ENCODE measurements at places on chromosomes 7 and 10.

DNA sequence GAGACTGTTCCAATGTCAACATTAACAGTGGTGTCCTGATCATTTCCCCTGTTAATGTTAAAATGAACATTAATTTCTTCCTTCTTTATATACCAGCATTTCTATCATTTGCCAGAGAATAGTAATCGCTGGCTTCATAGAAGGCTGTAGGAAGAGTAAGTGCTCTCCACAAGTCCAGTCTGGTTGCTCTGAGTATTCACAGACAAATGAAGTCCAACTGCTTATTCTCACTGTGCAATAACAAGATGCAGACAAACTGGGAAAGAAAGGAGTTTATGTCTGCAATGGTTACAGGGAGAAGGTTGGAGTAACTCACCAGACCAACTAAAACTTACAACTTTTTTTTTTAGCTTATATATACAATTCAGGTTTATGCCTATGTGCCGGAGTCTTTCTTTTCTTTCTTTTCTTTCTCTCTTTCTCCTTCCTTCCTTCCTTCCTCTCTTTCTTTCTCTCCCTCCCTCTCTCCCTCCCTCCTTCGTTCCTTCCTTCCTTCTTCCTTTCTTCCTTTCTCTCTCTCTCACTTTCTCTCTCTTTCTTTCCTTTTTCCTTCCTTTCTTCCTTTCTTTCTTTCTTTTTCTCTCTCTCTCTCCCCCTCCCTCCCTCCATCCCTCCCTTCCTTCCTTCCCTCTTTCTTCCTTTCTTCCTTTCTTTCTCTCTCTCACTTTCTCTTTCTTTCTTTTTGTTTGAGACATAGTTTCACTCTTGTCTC is 19.1 kb downstream of the CDC14C start:
- no peak for DNase-seq

DNA sequence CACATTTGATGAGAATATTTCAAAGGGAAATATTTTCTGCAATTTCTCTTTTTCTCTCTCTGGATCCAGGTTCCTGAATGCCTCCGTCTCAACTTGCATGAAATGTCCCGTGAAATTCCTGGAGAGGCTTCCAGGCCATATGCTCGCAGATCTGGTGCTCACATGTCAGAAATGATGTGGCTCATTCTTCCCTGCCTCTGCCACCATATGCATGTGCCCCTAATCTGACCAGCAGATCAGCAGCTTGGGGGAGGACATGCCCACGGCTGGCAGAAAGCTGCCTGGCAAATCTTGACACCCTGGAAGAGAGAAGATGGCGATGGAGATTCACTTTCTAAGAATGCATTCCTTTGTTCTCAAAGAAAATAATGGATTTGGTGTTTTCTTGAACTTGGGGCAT is 490.7 kb downstream of the RPS24 start:
- DNase-seq = no peak

GRCh38 chr10:12707461-12708185 is 293.9 kb downstream of the CCDC3 start:
- DNase-seq = no peak

DNA sequence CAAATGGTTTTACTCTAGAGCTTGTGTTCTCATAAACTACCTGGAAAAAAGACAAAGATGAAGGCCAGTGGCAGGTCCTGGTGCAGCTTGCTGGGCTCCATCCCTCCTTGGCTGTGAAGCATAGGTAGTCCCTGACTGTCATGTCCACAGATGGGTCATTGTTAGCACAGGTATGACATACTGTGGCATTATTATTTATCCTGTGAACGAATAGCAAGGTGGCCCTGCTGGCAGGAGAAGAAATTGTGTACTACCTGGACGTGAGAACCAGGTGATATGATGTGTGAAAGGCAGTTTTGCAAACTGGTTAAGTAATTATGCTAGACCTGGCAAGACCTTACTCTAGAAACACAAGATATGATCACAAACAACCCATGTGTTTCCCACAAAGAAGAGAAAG is 63.9 kb downstream of the CCDC71L start:
- no peak for DNase-seq

DNA sequence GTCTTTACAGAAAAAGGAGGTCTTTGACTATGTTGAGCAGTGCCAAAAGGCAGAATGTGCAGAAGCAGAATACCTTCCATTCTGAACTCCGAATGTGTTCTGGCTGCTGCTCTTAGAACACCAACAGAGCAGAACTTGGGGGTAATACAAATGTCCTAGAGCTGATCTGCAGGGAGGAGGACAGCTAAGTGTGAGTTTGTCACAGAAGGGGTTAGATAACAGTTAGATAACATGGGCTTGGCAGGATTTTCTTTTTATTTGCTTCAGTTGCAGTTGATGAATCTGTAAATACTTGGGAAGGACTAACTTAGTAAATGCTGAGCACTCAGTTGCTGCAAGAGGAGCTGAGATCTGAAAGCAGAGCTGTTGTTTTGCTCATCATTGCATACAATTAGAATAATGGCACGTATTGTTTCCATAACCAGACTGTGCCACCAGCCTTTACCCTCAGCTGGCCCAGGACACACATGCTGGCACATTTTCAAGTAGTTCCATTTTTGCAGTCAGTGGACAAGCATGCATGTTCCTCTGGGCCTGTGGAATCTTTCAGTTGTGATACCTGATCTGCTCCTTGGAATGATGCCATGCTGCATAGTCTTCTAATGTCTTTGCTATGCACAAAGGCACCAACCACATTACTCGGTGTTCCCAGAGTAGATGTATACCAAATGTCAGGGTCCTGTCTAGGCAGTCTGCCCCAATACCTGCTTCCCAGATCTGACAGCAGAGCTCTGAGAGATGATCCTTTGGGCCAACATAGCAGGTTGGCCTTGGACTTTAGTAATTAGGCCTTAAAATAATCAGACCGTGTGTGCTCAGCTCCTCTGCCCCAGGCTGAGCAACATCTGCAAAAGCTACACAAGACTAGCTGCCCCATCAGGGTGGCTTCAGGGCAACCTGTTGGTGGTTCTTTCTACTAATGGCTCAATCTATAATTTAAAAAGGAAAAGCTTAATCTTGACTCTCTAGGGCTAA is 55.7 kb downstream of the GSDME start:
- no peak for DNase-seq

GRCh38 chr10:81068460-81068859 is 530.8 kb downstream of the SH2D4B start:
- DNase-seq = no peak

GRCh38 chr7:132516042-132516840 is 60.0 kb downstream of the PLXNA4 start:
- no peak for DNase-seq

GRCh38 chr10:112959207-112959838 is 9.3 kb downstream of the TCF7L2 start:
- DNase-seq = no peak

GRCh38 chr7:157645539-157645938 is 308.7 kb downstream of the DNAJB6 start:
- DNase-seq = no peak

- DNase-seq = no peak
Measured at GRCh38 chr10:30542001-30542894, 87.3 kb downstream of the LYZL2 start.

DNA sequence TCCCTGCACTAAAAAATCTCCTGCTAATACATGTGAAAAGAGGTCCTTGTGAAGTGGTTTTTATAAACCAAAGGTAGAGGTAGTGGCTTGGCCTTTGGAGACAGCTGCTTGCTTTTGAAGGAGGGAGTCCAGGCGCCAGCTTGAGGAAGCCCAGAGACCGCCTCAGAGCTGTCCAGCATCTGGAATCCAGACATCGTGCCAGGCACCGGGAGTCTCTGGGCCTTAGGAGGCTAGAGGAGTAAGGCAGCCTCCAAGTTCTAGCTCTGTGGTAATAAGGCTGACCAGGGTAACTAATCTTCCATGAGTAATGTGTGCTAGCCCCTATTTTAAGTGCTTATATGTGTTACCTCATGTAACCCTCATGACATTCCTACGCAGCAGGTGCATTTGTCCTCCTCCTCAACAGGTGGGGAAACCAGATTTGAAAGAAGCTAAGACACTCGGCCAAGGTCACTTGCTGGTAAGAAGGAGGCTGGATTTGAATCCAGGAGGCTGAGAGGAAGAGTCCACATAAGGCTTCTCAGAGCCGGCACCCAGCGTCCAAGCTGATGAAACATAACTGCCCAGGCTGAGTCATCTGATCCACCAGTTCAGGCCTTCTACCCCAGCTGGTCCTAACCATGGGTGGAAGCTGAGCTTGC is 26.1 kb downstream of the PRLHR start:
- DNase-seq = no peak

DNA sequence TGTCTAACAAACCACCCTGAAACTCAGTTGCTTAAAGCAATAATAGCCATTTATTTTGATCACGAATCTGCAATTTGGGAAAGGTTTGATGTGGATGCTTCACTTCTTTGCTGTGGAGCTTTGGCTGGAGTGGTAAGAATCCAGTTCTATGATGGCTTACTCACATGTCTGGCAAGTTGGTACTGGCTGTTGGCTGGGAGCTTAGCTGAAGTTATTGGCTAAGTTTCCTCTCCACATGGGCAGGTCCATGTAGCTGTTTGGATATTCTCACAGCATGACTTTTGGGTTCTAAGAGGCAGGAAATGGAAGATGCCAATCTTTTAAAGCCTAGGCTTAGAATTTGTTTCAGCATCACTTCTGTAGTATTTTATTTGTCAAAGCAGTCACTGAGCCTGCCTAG is 277.6 kb upstream of the NRP1 start:
- DNase-seq = no peak

- no peak for DNase-seq
Measured at GRCh38 chr10:17744341-17744861, 7.6 kb upstream of the TMEM236 start.

- no peak for DNase-seq
Measured at GRCh38 chr7:108004220-108005142, 1.5 kb upstream of the LAMB1 start.

DNA sequence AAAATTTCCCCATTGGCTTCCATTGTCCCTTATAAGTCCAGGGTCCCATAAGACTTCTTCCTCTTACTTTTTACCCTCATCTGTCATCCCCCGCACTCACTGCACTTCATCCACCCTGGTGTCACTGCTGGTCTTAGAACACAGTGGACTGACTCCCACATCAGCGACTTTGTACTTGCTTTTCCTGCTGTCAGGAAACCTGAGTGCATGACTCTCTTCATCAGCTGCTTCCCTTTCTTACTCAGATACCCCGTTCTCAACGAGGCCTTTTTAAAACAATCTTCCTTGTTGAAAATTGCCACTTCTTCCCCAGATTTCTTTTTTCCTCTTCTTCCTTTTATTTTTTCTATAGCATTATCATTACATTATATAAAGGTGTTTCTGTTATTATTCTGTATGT is 305.4 kb downstream of the SDK1 start:
- DNase-seq = no peak

DNA sequence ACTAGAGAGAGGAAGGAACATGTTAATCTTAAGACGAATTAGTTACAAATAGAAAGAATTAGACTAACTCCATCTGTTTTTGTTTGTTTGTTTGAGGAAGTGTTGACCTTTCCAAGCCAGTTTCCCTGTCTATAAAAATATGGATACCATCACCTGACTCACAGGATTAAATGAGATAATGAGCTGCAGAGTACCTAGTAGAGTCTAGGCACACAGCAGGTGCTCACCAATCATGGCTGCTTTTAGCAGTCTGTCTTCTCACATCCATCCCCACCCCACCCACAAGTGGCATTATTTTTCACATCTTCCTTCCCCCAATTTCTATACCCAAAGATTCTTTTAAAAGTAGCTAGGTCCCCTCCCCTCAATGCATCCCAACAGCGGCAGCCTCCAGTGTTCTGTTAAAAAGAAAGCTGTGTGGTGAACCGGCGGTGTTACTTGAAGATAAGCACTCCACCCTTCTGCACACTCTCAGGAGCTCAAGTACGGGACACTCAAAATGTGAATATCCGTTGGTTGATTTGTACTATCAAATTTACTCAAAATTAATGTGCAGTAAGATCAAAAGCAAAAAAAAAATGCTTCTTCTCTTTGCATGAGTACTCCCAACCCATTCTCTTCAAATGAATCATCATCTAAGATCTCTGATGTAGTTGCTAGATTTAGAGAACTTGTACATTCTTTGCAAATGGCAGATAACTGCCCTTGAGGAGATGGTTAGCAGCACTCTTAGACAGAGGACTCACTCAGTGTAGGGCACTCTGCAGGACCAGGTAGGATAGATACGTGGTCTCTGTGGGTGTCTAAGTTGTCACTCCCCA is 145.4 kb upstream of the ASAH2 start:
- no peak for DNase-seq

DNA sequence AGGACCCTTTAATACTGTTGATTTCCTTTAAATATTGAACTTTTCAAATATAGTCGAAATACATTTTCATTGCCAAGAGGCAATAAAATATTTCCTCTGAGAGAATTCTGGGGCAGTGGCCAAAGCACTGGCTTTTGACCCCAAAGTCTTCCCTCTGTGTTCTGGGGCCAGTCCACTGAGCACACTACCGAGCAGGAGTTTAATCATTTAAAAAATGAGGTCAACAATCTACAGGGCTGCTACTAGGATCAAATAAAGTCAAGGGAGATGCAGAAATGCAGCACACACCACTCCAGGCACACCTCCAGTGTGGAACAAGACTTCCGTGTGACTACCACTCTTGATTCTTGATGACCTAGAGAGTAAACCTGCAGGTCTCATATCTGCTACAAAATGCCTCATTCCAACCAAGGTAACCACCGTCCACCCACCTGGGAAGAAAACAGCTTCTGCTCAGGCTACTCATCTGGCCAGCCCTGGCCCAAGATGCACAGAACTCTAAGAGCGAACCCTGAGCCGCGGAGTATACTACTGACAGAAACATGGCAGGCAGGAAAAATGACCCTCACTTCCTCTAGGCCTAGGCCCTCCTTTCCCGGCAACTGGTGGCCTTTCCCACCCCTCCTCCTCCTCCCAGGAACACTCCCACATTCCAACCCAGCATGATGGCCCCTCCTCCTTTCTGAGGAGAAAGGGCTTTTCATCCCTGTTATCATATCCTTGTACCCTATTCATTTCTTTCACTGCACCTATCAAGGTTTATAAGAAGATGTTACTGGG is 97.7 kb downstream of the ALOX5 start:
- no peak for DNase-seq

- no peak for DNase-seq
Measured at GRCh38 chr10:64468219-64468618, 947.0 kb downstream of the REEP3 start.

- DNase-seq = no peak
Measured at GRCh38 chr7:75979759-75980429, 14.5 kb downstream of the TMEM120A start.

DNA sequence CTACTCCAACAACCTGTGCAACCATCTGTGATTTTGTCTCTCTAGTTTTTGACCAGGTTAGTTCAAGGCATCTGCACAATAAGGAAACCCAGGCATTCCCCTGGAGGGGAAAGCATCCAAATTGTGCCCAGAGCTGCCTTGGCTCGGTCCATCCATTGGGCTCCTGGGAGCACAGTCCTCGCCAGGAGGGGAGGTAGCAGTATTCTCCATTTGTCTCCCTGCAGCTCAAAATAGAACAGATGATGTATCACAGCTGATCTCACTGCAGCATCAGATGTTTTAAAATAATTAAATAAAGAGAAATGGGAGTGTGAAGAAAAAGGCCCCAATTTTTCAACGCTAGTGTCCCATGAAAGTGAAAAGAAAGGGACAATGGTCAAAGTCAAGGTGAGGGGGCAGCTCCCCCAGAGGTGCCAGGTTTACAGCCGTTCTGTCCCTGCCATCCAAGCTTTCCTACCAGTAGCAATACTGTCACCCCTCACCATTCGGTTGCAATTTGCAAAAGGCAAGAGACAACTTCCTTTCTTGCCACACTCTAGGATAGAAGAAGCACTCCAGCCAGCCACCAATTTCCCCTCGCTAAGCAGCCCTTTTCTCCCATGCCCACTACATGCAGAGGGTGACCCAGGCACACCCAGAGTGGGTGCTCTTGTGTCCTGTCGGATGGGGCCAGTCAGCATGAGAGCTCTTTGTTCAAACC is 43.7 kb downstream of the KCNMA1 start:
- DNase-seq = no peak

GRCh38 chr7:128100225-128100948 is 69.2 kb upstream of the LRRC4 start:
- DNase-seq = no peak

Data from stimulated activated CD8-positive, alpha-beta memory T cell treated with anti-CD3 and anti-CD28 coated beads, Interleukin-7, amount 100 ng/mL, for 1 hour (primary cell).